ENCODE measurements at places on chromosomes 11 and 22.

DNA sequence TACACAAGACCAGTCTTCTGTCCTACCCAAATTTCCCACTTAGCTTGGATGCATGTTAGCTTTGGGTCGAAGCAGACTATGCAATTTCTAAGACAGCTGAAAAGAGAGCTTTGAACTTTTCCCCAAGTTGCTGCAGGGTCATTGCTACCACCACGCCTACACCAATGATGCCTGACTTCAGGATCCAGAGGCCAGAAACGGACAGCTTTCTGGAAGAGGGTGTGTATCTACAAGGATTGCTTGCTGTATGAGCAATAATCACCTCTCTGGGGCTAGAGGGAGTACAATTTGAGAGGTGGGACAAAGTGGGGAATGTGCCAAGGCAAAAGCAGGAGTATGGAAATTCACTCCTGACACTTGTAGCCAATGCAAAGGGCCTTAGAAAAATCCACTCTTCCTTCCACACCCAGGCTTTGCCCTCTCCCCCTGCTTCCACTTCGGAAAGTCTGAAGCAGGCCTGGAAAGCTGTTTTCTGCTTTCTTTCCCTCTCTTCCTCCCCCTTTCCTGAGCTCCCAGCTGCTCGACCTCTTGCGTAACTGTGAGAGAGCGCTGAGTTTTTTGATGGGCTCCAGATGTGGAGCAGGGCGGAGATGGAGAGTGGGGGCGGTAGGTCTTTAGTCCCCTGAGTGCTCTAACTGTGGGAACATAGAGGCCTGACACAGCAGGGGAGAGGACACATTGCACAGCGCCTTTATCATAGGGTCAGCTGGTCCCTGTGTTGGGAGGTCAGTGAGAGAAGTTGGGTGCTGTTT lies 2.1 kb upstream of the PHLDB1 start:
- DNase-seq: no peak

GRCh38 chr11:105689631-105690030 lies 79.8 kb downstream of the GRIA4 start:
- DNase-seq: no peak

GRCh38 chr22:28015676-28016601 lies 96.9 kb upstream of the PITPNB start:
- no peak for DNase-seq

GRCh38 chr11:15146271-15147003 lies 31.7 kb downstream of the INSC start:
- DNase-seq: no peak

DNA sequence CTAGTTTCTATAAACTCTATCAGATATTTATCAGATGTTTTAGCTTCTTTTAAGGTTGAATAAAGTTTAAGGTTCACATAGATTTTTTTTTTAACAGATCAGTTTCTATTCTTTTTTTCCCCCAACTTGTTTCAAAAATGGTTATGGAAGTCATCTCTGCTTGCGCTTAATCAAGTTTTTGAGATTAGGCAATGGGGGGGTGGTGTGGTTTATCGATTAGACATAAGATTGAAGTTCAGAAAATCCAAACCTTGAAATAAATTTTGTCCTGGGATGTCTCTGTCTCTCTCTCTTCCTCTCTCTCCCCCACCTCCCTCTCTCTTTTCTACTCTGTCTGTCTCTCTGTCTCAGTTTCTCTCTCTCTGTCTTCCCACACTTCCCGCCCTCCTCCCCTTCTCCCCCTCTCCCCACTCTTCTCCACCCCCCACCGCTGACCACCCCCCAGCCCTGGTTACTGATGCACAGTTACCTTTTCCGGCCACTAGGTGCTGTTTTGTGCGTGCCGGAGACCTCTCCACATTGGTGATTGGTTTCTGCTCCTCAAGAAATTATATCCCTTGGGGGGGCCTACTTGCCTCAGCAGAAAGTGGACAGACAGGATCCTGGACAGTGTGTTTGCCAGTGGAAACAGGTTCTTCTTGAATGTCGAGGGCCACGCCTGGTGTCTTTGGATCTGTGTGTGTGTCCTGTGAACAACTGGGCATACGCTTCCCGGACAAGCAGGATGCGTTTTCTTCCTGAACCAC lies 29.7 kb upstream of the ANO1 start:
- no peak for DNase-seq

DNA sequence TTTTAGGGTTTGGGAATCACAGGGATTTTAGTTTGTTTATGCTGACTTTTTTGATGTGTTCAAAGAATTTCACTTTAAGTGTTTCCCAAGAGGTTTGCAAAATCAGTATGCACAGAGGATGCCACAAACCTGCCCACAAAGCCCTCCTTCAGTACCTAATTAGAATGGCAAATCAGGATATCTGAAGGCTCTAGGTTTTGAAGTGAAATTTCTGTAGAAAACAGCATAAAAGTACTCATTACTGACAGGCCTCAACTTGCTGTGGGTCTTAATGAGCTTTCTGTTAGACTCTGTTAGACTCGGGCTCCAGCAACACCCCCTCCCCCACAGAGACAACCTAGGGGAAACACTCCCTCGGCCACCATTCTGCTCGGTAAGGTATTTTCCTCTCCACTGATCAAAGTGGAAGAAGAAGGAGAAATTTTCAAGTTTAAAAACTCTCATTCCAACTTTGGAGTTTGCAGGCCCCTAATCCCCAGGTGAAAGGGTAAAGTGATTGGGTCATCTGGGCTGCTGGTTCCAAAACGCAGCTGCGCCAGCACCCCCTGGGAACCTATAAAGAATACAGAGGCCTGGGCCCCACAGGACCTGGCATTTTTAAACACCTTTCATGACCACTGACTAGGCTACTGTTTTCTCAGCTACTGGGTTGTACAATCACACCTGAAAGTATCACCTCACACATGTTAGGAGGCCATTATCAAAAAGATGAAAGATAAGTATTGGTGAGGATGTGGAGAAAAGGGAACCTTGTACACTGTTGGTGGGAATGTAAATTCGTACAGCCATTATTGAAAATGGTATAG lies 67.5 kb downstream of the PLEKHA7 start:
- DNase-seq: no peak

GRCh38 chr11:15668718-15669117 lies 554.0 kb downstream of the INSC start:
- DNase-seq: no peak

GRCh38 chr11:108718466-108718865 lies 53.6 kb downstream of the DDX10 start:
- no peak for DNase-seq

DNA sequence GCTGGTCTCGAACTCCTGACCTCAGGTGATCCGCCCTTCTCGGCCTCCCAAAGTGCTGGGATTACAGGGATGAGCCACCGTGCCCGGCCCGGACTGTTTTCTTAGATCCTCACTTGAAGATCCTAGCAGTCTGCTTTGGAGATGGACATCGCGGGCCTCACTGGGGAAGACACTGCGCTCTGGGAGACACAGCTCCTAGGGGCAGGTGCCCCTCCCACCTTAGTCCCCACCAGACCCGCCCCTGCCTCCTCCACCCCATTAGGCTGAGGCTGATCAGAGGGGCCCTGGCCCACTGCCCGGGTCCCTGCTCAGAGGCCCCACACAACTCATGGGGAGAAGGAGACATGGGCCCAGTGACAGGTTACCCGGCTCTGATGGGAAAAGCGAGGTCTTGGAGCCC lies 11.3 kb upstream of the LTO1 start:
- no peak for DNase-seq

GRCh38 chr11:70536051-70536877 lies 137.9 kb downstream of the CTTN start:
- no peak for DNase-seq

DNA sequence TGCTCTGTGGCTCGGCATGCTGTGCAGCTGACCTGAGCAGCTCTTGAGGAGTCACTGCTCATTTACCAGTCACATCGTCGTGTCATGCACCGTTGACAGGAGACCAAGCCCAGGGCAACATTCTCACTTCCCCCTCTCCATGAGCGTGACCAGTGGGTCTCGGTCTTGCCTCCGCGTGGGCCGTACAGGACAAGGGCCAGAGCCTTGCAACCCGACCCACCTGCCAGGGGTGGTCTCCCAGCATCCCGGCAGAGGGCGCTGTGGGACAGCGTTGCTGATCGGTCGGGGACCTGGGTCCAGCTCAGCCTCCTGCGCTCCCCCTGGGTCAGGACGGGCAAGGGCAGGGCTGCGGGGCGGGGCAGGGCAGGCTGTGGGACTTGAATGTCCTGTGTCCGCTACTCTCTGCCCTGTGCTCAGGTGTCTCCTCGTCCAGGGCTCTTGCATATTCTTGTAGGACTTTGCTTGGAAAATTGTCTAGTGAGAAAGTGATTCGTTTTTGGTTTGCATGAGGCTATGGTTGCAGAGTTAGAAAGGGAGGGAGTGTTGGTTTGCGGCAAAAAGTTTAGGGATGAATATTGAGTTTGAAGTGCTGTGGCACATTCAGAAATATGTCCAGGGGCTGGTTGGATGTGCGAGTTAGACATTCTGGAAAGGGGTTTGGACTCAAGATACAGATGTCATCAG lies 16.2 kb downstream of the EIF4G2 start:
- DNase-seq: no peak

DNA sequence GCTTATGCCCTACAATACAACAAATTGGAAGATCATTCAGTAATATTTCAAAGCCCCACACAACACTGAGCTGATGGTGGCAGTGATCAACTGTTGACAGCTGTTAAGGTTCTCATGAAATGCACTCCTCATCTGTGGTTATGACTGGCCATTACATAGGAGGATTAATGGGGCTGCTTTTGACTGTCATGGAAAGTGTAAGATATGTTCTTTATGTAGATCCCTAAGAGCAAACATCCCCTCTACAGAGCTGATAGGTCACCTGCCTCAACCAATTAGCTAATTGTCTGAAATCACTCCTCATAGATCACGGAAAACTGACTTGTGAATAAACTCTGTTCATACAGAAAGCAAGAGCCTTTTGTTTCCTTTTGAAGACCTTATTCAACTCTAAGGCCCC lies 78.1 kb downstream of the GAB2 start:
- peak; percentile 97 for DNase-seq

DNA sequence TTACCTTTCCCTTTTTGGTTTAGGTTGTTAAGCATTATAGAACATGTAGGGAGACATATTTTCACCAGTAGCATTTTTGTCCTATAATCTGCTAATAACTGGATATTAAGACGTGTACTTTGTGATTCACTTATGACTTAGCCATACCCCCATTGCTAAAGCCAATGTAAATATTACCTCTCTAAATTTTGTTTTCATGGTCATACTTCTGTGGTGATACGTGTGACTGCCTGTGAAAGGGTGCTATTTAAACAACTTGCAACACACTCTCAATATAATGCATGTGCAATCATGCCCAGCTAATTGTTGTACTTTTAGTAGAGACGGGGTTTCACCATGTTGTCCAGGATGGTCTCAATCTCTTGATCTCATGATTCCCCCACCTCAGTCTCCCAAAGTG lies 36.2 kb upstream of the PAK1 start:
- DNase-seq: no peak

DNA sequence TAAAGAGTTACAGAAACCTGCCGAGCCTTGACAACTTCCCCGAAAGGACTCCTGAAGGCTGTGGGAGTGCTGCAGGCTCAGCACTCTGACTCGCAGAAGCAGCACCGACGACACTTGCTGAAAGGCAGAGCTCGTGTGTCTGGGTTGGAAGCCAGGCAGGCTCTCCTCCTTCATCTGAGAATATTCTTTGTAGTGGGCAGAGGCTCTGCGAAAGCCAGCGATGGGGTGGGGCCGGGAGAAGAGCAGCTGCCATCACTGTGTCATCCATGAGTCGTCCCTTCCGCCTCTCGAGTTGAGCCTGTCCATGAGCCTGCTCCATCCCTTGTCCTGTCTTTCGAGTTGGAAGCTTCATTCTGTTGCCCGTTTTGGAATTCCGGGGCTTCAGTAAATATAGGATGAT lies 11.9 kb downstream of the GLB1L2 start:
- no peak for DNase-seq

- no peak for DNase-seq
Measured at GRCh38 chr22:38710351-38710750, 4.6 kb downstream of the GTPBP1 start.

DNA sequence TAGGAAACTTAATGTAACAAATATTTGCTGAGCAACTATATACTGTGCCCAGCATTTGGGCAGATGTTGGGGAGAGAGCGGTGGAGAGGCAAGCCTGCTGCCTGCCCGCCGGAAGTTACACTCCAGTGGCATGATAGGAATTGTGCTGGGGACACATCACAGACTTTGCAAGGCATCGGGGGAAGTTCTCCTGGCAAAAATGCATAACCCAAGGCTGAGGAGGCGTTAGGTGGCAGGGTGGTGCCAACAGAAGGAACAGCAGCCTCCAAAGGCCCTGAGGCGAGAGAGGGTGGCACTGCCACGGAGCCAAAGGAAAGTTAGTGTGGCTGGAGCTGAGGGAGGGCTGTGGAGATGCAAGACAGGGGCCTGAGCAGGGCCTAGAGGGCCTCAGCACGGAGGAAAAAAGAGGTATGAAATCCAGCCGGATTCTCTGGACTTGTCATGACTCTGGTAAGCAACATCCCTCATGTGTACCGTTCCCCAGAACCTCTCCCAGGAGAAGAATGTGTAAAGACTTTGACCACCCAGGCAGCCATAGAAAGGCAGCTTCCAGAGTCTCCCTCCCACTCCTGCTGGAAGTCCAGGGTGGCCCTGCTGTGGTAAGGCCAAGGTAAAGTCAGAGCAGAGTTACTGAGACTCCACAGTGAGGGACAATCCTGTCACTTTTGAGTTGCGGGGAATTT lies 76.1 kb upstream of the RAB1B start:
- DNase-seq: no peak

- DNase-seq: no peak
Measured at GRCh38 chr11:92251980-92252379, 27.4 kb downstream of the FAT3 start.

- no peak for DNase-seq
Measured at GRCh38 chr22:24950272-24950902, 2.1 kb upstream of the KIAA1671 start.

DNA sequence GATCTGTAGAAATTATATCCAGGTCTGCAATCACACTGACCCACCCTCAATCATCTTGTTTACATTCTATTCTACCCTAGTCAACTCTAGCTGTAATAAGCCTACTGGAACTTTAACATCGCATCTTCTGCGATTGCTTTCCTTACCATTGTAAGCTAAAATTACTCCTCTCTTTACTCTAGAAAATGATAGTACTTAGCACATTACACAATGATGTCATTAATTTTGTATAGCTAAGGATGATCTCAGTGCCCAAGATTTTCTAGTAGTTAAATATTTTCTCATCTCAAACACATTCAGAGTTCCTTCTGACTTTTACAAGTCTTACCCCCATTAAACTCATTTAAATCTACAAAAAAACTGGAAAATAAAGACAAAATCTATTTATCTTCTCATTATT lies 39.6 kb upstream of the CTSC start:
- no peak for DNase-seq

- DNase-seq: no peak
Measured at GRCh38 chr22:48346911-48347310, 1480.8 kb downstream of the BRD1 start.

Measured in NCI-H2081 treated with DMSO at 0.1 percent for 48 hours (cell line).